ENCODE measurements at places on chromosomes 2 and 18. TPM values are rescaled to one million over a fixed set of nuclear protein-coding genes. Genes with fewer than 3 reads are reported as not detected.

Gene IL1B
- 0.27 TPM for total RNA-seq

Gene SLC9A4
- total RNA-seq, result not detected

Gene CNTNAP5
- total RNA-seq, result not detected

Gene NABP1
- total RNA-seq, result 3.3 TPM

Gene CRACDL
- 3.0 TPM for total RNA-seq

Gene UGT1A4
- total RNA-seq, result not detected

Gene EIF2B4
- total RNA-seq, result 34.1 TPM

DNA sequence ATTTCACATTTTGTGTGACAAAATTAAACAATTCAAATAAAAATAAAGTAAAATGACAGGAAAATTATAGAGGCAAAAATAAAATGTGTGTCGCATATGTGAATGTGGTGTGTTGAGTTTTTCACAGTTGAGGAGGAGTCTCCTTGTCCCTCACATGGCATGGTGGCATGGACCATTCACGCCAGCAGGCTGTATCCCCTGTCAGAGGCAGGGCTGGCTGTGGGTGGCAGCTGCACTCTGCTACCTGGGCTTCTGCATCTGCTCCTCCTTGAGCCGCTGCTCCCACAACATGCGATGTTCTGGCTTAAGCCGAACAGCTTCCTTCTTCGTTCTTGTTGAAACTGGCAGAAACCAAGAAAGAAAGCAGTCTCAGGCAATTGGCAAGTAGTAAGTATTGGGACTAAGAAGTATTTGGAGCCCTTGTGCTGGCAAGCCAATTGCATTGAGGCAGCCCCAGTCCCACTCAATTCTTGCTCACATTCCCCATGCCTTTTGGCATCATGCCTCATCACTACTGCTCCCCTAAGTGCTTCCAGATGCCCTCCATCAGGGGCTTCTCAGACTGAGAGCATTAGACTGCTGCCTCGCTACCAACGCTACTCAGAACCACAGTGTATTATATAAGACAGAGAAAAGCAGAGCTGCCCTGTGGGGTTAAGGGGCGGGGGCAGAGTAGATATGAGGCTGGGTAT, 177.9 kb upstream of the NABP1 start:
- DNase-seq, result no peak

- DNase-seq, result no peak
Observed at GRCh38 chr2:239736358-239737143, 288.6 kb downstream of the NDUFA10 start.

DNA sequence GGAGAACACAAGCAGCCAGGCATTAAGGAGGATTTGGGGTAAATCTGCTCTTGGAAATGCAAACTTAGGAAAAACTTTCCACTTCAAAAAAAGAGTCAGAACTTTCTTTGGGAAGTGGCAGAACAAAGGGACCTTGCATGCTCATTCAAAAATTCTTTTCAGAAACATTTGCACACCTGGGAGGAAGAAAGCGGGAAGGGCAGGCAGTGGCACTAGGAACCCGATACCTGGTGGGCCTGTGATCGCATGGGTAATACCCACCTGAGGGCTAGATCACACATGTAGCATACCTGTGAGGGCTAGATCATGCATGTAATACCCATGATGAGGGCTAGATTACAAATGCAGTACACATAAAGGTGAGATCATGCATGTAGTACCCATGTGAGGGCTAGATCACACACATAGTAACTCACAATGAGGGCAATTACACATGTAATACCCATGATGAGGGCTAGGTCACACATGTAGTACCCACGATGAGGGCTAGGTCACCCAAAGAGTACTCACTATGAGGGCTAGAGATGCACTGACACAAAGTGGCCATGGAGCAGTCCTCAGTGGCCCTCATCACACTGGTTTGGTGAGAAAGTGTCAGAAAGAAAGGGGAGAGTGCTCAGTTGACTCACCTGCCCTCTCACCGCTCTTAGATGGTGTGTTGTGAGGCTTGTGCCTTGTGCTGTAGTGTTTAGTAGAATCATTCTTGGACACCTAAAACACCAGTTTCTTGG, 212.5 kb downstream of the DLGAP1 start:
- DNase-seq, result no peak

DNA sequence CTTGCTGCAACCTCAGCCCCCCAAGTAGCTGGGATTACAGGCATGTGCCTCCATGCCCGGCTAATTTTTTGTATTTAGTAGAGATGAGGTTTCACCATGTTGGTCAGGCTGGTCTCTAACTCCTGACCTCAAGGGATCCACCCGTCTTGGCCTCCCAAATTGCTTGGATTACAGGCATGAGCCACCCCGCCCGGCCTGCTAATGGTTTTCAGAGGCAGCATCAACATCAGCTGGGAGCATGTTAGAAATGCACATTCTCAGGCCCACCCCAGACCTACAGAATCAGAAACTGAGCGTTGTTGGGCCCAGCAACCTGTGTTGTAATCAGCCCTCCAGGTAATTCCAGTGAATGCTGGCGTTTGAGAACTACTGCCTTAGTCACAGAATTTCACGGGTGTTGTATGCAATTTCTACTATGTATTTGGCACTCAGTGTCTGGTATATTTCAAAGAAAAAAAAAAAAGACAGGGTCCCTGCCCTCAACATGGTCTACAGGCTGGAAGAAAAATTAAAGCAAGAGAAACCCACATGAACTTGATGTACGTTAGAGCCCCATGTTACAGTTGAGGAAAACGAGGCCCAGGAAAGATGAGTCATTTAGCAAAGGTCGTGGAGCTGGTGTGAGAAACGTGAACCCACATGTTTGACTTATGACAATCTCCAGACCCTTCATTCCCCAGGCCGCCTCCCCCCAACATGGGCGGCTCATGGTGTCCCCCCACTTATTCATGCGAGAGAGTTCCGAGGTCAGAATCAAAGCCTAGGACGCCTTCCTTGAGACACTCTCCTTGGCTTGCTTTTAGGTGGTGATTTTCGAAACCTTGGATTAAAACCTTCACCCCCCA, 35.3 kb downstream of the SH3BP4 start:
- DNase-seq, result no peak

DNA sequence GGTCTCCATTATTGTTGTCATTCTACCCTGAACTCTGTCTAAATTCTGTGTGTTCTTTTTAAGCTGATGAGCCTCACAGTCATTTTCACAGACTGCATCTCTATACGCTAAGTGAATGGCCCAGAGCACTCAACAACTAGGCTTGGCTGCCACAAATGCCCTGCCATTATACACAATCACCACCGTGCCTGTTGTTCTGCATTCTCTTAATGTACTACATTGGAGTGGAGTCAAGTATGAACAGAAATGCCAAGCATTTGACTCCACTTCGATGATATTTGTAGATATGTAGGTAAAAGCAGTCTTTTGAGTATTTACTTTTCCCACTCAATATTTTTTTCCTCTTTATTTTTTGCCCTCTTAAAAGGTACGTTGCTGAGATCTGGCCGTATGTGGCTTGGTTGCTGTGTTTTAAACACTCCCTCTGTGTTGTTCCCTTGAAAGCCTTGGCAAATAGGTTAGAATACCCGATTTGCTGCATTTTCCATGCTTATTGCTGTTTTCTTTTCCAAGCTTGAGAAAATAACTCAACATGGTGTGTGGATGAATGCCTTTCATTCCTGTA, 36.2 kb upstream of the TMEFF2 start:
- no peak for DNase-seq

DNA sequence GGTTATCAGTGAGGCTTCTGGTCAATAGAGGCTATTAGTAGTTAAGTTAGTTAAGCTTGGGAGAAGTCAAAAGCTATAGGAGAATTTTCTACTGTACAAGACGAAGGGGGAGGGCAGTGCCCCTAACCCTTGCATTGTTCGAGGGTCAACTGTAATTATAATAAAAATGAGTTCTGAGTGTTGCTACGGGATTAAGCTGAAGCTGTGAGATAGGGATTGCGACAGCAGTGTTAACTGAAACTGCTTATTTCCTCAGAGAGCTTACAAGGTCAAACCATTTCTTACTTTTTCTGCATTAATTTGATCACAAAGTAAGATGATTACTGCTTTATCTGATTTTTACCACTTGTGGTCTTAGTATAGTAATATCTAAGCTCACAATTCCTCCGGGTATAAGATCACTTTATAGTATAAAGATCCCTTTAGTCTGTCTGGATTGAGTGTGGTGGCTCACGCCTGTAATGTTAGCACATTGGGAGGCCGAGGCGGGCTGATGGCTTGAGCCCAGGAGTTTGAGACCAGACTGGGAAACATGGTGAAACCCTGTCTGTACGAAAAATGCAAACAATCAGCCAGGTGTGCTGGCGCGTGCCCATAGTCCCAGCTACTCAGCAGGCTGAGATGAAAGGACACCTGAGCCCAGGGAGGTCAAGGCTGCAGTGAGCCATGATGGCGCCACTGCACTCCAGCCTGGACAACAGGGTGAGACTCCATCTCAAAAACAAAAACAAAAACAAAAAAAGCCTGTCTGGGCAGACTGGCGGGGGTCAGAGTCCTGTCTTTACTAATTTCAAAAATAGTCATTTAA, 119.5 kb upstream of the TLK1 start:
- DNase-seq, result no peak

DNA sequence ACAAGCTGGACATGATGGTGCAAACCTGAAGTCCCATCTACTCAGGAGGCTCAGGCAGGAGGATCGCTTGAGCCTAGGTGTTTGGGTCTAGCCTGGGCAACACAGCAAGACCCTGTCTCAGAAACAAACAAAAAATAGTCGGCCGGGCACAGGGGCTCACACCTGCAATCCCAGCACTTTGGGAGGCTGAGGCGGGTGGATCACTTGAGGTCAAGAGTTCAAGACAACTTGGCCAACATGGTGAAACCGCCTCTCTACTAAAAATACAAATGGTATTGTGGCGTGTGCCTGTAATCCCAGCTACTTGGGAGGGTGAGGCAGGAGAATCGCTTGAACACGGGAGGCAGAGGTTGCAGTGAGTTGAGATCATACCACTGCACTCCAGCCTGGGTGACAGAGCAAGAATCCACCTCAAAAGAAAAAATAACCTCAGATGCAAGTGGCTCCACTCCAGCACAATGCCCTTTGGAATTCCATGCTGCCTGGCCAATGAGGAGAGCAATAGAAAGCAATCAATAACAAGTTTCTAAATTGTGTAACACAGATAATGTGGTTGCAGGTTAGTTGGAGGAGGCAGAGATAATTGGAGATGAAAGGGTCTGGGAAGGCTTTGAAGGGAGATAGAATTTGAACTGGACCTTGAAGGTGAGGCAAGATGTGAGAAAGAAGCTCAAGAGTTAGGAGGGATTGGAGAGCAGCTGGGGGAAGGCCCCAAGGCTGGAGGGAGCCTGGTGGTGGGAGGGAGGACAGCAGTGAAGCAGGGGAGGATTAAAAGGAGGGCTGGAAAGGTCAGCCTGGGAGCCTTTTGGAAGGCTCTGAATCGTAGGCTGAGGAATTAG, 6.0 kb downstream of the TTC31 start:
- no peak for DNase-seq

DNA sequence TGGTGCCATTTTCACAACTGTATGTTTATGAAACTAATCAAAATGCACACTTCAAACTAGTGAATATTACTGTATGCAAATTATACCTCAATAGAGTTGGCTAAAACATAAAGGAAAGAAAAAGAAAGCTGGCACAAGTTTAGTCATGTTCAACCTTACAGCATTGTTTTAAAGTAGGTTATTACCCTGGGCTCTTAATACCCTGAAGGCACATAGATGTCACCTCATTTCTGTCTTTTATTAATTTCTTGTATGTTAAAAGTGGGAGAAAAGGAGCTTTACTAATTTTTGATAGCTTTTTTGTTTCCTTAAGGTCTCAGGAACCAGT, 32.7 kb downstream of the TMEM131 start:
- no peak for DNase-seq

GRCh38 chr18:48408111-48408726, 964 bp downstream of the ZBTB7C start:
- peak; percentile 23 for DNase-seq

DNA sequence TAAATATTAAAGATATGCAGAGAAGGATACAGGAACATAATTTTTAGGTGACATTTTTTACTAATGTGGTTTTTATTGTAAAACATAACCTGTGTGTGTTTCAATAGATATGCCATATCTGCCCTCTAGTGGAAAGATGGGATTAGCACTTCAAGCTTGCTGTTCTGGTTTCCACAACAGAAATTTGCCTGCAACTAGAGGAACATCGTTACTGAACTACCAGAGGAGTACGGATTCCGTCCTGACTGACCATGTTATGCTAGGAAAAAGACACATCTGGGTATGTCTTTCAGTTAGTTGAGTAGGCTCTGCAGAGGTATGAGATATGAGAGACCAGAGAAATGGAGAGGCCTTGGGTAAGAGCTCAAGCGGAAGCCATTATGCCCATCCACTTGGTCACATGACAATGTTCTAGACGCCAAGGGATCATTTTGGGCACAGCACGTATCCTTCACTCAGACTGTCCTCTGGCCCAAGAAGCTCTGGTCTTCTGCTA, 104.9 kb downstream of the MBD2 start:
- DNase-seq, result no peak

DNA sequence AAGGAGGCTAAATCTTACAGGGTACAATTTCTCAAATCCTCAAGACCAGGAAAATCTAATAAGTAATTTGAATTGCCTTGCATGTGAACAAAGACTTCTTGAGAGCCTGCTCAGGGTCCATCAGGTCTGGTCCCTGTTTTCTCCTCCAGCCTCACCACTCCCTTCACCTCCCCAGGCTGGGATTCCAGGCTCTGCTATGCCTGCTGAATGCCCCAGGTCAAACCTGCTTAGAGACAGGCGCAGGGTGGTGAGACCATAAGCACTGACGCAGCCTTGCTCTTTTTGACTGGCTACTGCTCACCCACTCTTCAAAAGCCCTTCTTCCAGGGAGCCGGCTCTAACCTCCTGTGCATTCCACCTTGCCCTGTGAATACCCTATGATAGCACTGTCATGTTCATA, 356.4 kb upstream of the ACVR2A start:
- DNase-seq, result no peak

DNA sequence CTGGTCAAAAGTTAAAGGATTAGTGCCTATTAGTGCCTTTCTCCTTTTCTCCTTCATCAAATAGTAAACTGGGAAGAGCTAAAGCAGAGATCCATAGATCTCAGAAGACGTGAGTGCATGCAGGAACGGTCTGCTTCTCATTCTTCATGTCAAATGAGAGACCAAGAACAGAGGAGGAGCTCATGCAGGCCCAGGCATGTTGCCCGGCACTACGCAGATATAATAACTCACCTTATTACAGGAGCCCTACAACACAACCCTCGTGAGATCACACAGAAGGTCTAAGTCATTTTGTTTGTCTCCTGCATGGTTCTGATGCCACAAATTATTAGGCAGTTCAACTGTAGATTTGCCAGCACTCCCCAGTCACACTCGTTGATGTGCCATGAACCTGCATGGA, 71.8 kb downstream of the CMPK2 start:
- DNase-seq, result no peak

DNA sequence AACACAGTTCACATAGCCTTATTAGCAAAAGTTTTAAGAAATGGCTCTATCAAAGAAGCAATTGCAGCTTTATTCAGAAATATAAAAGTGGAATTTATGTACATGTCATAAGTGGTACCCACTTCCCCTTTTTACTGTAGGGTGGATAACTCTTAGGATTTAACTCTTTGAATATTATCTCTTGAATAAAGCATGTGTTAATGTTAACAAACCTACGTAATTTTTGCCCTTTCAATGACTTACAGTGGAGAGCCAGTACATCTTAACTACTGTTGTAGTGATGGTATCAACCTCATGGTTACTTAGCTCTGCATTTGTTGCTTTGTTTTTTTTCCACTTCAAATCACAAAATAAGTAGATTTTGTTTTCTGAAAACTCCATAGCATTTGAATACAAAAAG, 8.8 kb downstream of the NABP1 start:
- DNase-seq, result no peak

All from left ventricle myocardium inferior (tissue), 1 donor.